Activated T-cell treated with anti-CD3 and anti-CD28 coated beads for 1 hour (primary cell): ENCODE measurements at places on chromosomes 1 and 21.

GRCh38 chr1:37434292-37435225 is 39.8 kb upstream of the ZC3H12A start:
- DNase-seq: peak; percentile 67

DNA sequence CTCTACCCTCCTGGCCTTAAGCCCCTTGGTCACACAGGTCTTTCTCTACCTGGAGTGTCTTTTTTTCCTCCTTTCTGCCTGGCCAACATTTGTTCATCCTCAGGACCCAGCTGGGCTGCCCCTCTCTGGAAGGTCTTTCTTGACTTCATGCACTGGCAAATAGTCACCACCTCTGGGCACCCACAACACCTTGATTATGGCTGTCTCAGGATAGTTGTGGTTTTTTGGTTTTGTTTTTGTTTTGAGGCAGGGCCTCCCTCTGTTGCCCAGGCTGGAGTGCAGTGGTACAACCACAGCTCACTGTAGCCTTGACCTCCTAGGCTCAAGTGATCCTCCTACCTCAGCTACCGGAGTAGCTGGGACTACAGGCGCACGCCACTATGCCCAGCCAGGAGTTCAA is 10.8 kb downstream of the RPS6KA1 start:
- no peak for DNase-seq

GRCh38 chr1:176896216-176896615 is 268.3 kb downstream of the ASTN1 start:
- no peak for DNase-seq

DNA sequence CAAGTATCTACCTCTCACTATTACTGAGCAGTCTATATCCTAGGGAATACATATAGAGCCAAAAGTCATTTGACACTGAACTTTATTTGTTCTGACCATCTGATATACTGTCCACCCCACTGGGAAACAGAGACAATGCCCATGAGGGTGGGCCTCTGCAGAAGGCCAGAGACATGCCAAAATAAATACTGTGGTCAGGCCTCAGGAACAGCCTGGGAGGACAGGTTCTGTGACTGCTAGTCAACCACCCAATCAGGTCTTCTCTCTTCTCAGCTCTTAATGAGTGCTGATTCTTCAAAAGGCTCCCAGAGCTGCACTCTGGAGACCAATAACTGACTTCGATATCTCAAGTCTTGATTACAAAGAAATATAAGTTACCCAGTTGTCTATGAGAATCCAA is 5.5 kb upstream of the ANKRD35 start:
- DNase-seq: no peak

DNA sequence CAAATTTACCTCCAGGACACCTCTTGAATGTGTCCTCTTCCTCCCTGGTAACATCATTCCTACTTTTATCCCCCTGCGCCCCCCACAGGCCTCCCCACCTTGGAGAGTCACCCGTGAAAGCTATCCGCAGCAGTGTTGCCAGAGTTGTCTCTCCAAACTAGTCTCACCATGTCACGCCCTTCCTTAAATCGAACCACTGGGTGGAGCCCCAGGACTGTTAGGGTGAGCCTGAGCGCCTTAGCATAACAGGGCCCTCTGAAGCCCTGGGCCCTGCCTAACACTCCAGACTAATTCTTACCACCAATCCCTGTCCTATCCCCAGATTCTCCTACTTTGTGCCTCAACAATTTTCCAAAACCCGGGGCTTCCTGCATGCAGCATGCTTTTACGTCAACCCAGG is 35.0 kb downstream of the HSD3B2 start:
- no peak for DNase-seq

GRCh38 chr21:39020751-39021477 is 162.3 kb downstream of the PSMG1 start:
- DNase-seq: no peak

DNA sequence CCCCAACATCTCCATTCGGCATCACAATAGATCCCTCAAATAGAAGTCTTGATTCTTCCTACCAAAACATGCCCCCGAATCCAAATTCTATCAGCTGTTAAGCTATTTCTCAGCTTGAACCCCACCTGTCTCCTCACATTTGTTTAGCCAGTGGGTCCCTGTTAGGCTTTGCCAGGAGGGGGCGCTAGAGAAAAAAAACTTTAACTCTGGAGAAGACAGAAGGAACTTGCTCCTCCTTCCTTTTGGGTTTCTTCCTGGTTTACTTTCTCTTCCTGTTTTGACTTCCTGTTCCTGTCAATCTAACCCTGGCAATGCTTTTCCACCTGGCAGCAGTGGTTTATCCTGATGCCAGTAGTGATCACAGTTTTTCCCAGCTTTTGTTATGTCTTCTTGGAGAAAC is 95.6 kb upstream of the KCNK1 start:
- DNase-seq: no peak

DNA sequence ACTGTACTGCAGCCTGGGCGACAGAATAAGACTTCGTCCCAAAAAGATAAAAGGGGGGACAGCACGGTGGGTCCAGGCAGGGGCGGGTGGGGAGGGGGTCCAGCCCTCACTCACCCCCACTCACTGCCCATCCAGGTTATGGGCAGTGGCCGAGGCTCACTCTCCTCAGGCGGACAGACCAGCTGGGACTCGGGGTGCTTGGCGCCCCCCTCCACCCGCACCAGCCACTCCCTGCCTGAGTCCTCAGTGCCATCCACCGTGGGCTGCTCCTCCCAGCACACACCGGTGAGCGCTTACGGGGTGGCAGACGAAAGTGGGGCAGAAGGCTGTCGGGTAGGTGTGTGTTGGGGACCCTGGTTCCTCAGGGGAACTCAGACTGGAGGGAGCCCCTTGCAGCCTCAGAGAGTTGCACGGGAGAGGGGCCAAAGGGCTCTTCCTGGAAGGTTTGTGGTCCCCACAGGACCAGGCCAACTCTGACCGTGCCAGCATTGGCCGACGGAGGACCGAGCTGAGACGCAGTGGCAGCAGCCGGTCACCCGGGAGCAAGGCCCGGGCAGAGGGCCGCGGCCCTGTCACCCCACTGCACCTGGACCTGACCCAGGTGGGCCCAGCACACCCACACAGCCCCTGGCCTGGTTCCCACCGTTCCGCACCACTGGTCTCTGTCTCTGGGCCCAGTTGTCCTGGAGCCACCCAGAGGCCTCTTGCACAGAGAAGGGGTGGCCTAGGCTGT is 6.6 kb downstream of the PLEKHN1 start:
- DNase-seq: no peak
